ENCODE measurements at places on chromosomes 7 and 10.

- no peak for DNase-seq
Measured at GRCh38 chr7:114574384-114574783, 159.8 kb downstream of the FOXP2 start.

- DNase-seq, result no peak
Measured at GRCh38 chr10:49560526-49560925, 21.6 kb upstream of the ERCC6 start.

DNA sequence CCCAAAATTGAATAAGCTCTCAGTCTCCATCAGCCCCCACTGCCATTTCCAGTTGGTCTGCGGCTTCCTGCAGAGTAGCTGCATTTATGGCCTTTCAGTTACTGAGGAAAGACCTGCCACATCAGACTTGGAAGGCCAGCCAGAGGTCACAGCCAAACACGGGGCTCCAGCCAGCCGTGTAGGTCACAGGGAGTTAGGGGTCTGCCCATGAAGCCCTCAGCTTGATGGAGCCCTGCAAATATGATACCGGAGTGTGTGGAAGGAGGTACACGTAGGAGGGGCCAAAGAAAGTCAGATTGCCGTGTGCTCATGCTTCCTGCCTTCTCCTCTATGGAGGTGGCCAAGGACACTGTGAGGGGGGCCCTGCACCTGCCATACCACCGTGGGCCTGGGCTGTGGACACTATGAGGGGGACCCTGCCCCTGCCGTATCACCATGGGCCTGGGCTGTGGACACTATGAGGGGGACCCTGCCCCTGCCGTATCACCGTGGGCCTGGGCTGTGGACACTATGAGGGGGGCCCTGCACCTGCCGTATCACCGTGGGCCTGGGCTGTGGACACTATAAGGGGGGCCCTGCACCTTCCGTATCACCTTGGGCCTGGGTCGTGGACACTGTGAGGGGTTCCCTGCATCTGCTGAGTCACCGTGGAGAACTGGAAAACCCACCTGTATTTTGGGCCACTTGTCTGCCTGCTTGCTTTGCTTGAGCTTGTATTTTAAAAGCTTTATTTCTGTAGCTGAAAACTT, 335.7 kb upstream of the SHH start:
- DNase-seq, result no peak

GRCh38 chr10:62626817-62627216, 177.7 kb upstream of the ADO start:
- DNase-seq, result no peak

- no peak for DNase-seq
Measured at GRCh38 chr10:77501846-77502261, 135.8 kb downstream of the KCNMA1 start.

GRCh38 chr7:6012355-6013104, 3.5 kb downstream of the AIMP2 start:
- no peak for DNase-seq

DNA sequence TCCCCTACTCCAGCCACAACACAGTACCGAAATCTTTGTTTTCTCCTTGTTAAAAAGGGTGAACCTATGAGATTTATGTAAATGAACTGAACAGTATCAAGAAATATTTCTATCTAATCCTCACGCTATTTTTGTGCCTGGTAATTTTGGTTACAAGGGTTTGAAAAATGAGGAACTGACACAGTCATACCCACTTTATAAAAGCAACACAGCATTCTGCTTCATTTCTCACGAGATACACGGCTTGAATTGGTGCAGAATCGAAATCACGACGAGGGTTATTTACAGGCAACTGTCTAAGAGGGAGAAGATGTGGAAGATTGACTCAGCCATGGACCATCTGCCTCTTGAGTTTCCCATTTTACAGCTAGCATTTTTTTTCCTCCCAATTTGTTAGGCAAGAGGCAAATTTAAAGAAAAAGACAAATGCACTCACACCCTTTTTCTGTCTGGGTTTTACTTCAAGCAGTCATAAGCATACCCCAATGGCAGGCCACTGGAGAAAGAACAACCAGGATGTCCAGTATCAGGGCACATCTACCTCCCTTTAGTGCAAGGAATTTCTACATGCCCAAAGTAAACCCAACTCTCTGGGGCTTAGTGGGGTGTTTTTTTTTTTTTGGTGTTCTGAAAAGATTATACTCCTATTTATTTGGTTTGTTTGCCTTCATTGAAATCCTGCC, 108.1 kb downstream of the ITGB8 start:
- no peak for DNase-seq

DNA sequence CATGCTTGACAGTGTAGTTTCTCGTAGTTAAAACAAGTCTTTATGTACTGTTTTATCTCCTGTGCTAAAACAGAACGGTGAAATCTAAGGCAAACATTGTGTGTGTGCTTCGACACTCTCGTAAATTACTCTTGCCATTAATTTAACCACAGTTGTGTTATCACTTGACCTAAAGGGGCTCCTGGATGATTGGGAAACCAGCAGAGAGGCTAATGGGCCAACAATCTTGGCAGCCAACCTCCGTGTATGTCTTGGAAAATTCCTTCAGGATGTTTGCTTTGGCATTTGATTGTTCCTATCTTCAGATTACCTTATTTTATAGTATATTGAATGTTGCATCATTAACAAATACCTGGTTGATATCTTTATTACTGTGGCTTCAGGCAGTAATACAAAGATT, 409.5 kb downstream of the SDK1 start:
- no peak for DNase-seq

GRCh38 chr10:30911303-30911863, 120.3 kb downstream of the ZNF438 start:
- no peak for DNase-seq

- peak; percentile 89 for DNase-seq
Measured at GRCh38 chr10:124722798-124723783, 21.1 kb downstream of the FAM53B start.

DNA sequence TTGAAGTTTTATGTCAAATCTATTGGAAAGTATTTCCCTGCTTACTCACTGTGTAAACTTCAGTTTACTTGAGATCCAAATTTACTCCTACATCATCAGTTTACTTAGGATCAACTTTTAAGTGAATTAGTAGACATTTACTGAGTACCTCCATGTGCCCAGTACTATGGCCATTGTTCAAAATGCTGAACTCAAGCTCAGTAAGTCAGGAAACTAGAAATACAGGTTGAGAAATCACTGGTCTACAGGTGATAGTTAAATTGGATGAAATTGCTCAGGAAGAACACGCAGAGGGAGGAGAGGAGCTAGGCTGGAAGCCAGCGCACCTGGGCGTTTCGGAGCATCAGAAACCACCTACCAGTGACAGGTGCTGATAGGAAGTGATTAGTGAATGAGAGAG, 25.5 kb upstream of the EBLN1 start:
- DNase-seq, result no peak

DNA sequence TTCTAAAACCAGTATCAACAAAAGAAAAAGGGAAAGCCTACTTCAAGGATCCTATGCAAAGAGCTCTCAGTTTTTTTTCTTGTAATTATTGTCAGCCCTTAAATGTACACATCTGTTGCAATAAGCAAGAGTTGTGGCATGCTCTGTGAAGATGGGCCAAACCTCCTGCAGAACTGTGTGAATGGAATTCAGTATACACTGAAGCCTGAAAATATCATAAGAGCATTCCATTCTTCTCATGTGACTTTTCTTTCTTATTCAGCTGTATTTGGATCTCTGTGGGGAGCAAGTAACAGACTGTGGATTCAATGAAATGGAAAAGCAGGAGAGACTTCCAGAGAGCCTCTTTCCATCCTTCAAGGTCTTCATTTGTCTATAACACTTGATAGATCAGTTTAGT, 130.7 kb downstream of the SAMD9 start:
- no peak for DNase-seq

GRCh38 chr10:112970021-112970420, 20.0 kb downstream of the TCF7L2 start:
- no peak for DNase-seq

DNA sequence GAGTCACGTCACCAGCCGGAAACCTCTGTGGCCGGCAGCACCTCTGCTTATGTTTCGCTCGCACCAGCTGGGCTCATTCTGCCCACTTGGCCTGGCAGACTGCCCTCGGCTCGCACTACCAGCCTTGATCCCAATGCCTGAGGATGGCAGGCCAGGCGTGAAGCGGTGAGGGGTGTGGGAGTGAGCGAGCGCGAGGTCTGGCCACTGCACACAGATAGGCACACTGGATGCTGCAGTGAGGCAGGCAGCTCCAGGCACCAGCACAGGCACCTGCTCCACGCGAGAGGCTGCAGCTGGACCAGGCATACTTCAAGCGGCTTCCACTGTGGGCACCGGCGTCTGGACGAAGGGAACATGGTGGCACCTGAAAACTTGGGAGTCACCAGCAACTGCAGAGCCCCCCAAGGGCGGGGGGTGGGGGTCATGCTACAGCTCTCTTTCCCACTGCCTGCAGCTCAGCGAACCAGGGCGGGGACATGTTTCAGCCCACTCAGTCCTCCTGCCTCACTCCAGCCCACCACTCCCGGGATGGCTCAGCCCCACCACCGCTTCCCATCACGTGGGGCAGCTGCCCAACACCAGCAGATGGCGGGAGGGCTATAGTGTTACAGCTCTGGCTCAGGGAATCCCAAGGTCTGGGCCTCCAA, 5.4 kb upstream of the DMTF1 start:
- DNase-seq, result peak; percentile 83

GRCh38 chr10:123556736-123557135, 109.4 kb upstream of the GPR26 start:
- no peak for DNase-seq
